Right renal cortex interstitium (tissue), 3 donors: ENCODE measurements at places on chromosomes 1 and 21.

DNA sequence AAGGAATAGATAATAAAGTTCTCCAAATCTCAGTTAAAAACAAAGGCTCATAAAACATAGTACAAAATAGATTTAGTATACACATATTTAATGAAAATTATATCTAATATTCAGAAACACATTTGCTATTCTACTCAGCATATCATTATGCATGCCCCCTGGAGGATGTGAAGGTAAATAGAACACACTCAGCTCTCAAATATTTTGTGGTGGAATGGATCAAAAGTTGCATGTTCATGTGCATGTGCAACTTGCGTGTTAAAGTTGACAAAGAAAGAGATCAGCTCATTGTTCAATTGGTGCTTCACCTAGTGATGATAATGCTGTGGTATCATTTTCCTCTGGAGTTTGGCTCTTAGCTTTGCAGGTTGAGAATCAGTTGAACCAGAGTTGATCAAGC, 4.9 kb upstream of the ZNF644 start:
- no peak for DNase-seq

DNA sequence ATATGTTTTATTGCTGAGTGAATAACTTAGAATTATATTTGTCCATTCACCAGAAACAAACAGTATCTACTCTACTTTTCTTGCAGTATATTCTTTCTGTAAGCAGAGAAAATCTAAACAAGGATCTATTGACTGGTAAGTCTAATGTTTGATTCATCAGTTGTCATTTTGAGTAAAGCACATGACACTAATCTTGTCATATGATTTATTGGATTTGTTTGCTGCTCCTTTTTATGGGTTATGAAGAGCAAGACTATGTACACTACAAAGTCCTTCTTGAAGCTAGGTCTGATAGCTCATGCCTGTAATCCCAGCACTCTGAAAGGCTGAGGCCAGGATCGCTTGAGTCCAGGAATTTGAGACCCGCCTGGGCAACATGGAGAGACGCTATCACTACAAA, 23.3 kb downstream of the KMO start:
- DNase-seq: no peak

GRCh38 chr1:215473943-215474342, 93.2 kb upstream of the KCTD3 start:
- DNase-seq: no peak

- DNase-seq: no peak
These were observed 9.3 kb upstream of the ETS2 start for GRCh38 chr21:38796424-38796823.
